Fibroblast of skin of left biceps (primary cell): ENCODE measurements at places on chromosomes 6 and 20.

DNA sequence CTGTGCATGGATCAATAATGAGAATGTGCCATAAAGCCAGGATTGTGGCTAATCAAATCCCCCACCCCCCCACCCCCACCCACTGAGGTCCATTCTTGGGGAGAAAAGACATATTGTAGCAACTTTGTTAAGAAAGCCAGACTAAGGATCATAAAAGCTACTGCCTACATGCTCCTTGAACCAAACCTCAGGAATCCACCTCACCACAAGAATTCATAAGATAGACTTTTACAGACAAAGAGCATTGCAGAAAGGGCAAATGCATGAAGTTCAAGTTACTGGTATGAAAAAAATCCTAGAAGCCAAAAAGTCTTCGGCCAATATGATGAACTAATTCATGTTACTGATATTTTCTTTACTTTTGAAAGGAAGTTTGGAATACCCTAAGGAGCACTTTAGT lies 187.9 kb upstream of the ARID1B start:
- peak; percentile 49 for DNase-seq

DNA sequence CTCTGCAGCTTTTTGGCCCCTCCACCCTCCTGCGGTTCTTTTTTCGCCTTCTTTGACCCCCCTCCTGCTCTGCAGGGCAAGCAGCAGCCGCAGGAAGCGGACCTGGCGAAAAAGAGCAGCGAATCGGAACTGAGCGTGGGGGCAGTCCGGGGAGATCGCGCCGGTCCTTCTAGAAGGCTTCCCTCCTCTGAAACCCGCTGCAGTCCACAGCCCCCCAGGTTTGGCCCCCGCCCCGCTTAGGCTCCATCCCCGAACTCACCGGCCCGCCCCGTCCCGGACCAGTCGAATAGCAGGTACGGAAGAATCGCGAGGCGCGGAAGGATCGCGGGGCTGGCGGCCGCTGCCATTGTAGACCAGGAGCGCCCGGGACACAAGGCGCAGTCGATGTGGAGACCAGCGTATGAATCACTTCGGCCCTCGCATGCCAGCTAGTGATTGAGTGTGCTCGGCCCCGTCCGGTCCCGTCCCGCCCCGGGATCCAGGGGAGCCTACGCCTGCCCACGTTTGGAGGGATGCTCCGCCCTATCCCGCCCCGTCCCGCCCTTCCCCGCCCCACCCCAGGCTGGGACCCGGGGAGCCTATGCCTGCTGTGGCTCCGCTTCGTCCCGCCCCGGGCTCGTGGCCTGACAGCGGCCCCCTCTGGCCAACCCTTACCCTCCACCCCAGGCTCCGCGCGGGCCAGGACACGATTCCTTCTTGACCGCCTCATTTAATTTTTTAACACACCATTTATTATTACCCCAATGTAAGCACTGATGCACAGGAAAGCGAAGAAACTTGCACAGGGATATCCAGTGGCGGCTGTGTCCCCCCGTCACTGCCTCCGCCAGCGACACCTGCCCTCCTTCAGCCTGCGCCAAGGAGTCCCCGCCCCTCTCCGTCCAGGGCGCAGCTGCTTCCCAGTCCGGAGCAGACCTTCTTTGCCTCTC lies at the start of gene ULBP3:
ULBP3 (minus strand) TSS at position 402 of the 929 bp plus-strand sequence; CDS start at position 347, 55 bp downstream.
- DNase-seq = peak; percentile 75

GRCh38 chr6:15926256-15926655 lies 202.6 kb upstream of the MYLIP start:
- no peak for DNase-seq

DNA sequence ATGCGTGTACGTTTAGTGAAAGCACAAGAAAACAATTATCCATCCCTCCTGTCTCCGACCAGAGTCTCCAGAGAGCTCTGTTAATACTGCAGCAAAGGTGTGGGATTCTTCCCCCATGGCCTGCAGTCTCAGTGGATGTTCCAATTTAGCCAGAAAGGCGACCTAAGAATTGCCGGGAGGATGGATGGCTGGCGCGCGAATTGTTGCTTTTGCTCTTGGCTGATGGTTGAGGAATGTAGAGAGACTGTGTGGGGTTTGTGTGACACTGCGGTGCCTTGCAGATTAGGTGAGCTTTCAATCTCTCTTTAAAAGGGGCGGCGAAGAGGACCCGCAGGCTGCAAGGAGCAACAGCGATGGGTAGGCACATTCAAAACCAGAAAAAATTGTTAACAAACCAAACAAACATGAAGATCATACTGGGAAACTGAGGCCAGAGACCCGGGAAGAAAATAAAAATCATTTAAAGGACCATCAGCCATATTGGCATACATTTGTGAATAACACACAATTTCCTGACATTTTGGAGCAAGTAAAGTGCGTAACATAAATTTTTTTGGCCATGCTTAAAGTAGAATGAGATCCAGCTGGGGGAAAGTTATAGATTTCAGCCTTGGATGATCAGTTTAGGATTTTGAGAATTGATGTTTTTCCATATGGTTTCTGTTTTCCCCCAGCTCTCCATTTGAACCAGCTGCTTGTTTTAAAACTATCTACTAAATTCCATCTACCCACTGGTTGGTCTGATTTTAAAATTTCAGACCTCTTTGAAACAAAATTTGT lies 46.3 kb downstream of the GNAS start:
- DNase-seq = no peak

DNA sequence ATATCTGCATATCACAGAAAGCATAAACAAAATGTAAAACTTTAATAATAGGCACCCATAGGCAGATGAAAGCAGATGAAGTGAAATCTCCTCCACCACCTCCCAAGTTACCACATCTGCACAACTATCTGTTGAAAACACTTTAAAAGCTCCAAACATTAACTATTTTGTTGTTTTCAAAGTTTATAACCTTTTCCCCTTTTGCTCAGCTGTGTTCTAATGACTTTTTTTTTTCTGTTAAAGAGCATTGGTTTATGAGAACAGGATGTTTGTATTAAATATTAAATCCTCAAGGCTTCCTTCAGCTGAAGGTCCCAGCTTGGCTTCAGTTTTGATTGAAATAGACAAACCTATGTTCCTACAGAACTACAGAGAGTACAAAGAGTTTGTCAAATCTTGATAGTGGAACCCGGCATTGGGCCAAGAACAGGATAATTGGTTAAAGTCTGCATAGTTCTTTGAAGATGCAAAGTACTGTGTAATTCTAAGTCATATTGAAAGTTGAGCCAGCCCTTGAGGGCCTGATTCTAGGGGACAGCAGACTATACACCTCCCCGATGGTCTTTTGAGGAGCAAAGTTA lies 255.1 kb upstream of the JAG1 start:
- DNase-seq = no peak

GRCh38 chr6:96814625-96815024 lies 22.7 kb downstream of the GPR63 start:
- DNase-seq = no peak

GRCh38 chr6:167000759-167001158 lies 1.6 kb downstream of the CEP43 start:
- DNase-seq = no peak
